ENCODE measurements at places on chromosomes 12 and 14. TPM values are rescaled to one million over a fixed set of nuclear protein-coding genes. Genes with fewer than 3 reads are reported as not detected.

The POLE2 gene
- 3.0 TPM for total RNA-seq

- no peaks in the 10 kb centered on the region for H3K4me1 ChIP-seq
- no peaks in the 10 kb centered on the region for H3K27me3 ChIP-seq
- H3K27ac ChIP-seq, result no peak overlapping the region
- no peaks in the 10 kb centered on the region for H3K36me3 ChIP-seq
- H3K4me3 ChIP-seq, result no peak overlapping the region
- no peak for DNase-seq
Measured at GRCh38 chr14:58873228-58873953, 235.6 kb downstream of the DACT1 start.

DNA sequence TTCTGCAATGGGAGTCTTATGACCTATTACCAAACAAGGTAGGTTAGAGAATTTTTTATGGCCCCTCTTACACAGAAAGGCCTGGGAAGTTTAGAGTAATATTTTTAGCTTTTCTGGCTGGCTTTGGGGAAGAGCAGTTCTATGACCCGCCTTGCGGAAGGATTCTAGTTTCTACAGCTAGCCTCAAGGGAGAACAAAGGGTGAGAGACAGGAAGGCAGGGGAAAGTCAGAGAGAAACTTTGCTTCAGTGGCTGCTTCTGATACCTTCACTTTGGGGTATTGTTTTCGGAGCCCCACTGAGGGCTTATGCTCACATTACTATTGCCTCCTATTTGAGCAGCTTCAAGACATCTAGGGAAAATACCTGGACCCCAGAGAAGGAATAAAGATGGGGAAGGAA lies 80.7 kb upstream of the NUDT4 start:
- no peak overlapping the region for H3K4me3 ChIP-seq
- no peak overlapping the region for H3K27ac ChIP-seq
- peak; percentile 6 for DNase-seq
- H3K27me3 ChIP-seq, result no peaks in the 10 kb centered on the region
- no peaks in the 10 kb centered on the region for H3K4me1 ChIP-seq
- no peaks in the 10 kb centered on the region for H3K36me3 ChIP-seq

DNA sequence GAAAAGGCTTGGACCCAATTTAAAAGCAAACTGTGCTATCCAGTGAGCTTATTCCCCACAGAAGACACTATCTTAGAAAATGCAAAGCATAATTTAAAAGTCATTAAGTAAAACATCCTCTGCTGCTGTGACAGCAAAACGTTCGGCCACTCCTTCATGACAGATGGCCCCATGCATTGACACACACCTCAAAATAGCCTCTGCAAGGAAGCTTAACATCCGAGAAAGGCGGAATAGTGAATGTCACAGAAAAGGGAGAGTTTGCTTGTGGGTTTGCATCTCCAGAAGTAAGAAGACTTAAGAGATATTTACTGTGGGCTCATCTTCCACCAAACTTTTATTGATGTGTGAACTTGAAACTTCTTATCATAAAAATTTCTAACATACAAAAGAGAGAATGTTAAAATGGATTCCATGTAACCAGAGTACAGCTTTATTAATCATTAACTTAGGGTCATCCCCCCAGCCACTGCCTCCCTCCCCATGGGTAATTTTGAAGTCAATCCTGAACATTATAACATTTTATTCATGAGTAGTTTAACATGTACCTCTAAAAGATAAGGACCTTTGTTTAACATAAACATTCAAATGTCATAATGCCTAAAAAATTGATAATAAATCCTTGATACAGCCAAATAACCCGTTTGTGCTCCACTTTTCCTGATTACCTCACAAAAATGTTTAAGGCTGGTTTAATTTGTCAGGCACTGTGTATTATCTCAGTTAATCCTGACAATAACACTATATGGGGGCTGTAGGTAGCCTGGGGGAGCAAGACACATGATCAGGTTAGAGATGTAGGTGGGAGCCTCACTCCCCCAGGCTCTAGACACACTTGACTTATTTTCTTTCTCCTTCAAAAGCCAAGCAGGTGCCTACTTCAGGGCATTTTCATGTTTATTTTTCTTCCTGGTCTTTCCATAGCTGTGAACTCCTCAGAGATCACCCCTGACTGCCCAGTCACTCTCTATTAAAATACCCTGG lies 119.7 kb upstream of the TMCC3 start:
- no peak for DNase-seq
- no peaks in the 10 kb centered on the region for H3K36me3 ChIP-seq

DNA sequence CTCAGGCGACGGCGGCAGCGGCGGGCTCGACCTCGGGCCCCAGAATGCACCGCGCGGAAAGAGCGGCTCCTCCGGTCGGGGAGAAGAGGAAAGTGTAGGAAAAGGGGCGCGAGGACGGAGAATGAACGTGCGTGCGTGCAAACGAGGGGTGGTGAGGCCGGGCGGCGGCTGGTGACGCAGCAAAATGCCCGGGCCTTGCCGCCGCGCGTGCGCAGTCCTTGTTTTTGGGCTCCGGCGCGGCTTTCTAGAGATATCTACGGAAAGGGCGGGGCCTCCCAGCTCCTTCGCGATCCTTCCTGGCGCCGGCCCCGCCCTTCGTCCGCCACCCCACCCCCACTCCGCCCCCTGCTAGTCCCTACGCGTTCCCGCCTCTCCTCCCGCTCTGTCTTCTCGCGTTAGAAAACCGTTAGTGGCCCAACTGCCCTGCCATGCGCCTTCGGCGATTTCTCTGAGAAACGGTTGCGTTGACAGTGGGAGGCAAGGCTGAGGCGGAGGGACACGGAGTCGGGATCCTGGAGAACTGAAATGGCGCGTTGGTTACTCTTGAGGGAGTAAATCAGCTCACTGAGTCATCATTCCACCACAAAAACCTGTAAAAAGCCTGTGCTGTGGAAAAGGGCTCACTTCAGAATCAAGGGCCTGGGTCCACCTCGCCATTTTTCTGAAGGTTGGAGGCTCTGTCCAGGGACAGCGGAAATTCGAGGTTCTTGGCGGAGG lies at the start of gene PTGES3:
TSS of gene PTGES3 (minus strand) at position 156 of the 717 bp plus-strand sequence. CDS start 285 bp downstream, outside the sequence.
- no peaks in the 10 kb centered on the region for H3K36me3 ChIP-seq
- peak; percentile 100 for DNase-seq
- peak within 1 kb of the TSS; percentile 94 for H3K27ac ChIP-seq
- peak within 1 kb of the TSS; percentile 80 for H3K4me3 ChIP-seq
- H3K27me3 ChIP-seq, result no peaks in the 10 kb centered on the region

Measured in natural killer cell (primary cell).